ENCODE measurements at places on chromosomes 5 and 9.
A peak's percentile ranks its signal among the peaks of the same experiment; 100 is the strongest.

DNA sequence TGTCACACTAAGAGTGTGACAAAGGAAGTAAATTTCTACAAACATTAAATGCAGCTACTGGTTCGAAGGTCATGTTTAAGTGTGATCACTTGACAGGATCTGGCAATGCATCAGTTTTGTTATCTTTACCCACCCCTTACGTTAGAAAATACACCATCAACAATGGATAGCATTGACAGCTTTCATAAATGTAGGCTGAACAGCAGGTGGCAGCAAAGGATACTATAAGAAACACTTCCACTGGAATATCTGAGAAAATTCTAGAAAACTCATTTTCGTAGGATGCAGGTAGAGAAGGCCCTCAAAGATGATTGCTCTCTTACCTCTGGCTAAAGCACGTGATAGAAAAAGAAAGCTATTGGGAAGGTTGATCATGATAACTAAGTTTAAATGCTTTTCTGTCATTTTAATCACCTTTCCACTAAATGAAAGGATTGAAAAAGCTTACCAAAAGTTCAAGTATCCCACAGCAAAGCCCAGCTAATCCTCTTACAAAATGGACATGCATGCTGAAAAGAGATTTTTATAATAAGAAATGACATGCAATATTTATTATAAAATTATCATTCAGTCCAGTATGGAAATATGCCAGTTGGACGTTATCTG is 292.5 kb downstream of the PARP8 start:
- DNase-seq: peak; percentile 69

DNA sequence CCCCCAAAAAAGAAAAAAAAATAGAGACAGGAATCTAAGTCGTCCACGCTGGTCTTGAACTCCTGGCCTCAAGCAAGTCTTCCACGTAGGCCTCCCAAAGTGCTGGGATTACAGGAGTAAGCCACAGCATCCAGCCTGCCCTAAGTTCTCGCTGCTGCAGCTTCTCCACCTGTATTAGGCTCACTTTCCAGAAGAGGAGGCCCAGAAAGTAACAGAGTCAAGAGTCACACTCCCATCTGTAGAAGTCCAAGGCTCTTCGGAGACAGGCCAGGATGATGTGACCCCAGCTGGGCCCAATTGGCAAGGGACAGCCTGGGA is 1.8 kb downstream of the EEIG1 start:
- no peak for DNase-seq

DNA sequence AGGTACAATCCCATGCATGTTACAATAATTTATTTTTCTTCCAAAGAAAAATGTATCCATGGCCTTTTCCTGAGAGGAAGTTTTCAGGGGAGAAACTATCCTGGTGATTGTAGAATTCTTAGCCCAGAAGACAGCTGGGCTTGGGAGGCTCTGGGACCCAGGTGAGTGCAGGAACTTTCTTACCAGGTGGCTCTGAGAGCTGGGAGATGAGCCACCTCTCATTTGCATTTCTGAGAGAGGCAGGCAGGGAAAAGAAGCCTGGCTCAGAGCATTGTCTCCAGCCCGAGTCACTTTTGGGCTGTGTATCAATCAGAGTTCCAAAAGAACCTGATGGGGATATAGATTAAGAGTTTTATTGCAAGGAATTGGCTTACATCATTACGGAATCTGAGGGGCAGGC is 52.7 kb downstream of the ALG2 start:
- DNase-seq: no peak

DNA sequence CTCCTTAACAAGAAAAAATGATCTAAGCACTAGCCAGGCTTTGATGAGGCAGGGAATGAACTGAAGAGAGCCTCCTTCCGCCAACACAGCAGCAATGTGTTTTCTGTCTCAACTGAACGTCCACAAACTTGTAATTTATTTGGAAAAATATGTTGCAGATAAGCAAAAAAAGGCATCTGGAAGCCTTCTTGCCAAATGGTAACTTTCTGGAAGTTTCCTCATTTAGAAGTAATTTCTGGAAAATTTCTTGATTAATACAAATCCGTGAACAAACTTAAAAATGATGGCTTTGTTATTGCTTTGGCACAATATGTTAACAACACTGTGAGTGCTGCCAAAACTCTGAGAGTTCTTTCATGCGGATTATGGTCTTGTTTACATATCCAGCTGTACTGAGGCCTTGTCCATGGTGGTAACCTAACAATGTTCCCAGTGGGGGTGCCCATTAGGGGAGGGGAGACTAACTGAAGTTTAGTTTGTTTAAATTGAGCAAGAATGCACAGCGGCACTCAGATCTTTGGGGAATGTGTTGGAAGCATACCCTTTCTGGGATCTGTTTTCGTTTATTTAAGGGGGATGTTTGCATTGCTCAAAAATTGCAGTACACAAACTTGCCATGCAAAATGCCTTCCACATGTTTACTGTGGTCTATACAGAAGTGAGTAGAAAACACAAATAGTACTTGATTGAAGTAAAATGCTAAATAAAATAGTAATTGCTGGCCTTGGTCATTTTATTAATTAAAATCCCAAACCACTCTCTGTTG is 334.7 kb downstream of the NR2F1-AS1 start:
- DNase-seq: peak; percentile 30

- no peak for DNase-seq
These were observed 92.8 kb downstream of the CAMSAP1 start for GRCh38 chr9:135814421-135815095.

DNA sequence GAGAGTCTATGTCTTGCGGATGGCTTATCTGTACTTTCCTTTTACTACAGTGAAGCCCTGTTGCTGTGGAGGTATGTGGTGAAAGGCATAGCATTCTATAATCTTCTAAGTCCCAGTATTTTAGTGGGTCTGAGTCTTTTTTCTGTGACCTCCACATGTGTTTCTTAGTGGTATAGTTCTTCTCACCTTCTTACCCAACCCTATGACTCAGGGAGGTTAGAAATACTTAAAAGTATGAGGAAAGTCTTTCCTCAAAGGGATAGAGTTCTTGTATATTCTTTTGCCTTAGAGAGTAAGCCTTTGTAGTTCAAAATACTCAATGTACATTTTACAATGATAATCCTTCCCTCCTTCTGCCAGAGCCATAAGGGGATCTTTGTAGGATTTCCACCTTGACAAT is 621.9 kb upstream of the CTNND2 start:
- no peak for DNase-seq

- no peak for DNase-seq
These were observed 279.7 kb downstream of the EBF1 start for GRCh38 chr5:158819840-158820620.

Data from testis (tissue), 5 donors.